ENCODE measurements at places on chromosomes 5 and 9.

DNA sequence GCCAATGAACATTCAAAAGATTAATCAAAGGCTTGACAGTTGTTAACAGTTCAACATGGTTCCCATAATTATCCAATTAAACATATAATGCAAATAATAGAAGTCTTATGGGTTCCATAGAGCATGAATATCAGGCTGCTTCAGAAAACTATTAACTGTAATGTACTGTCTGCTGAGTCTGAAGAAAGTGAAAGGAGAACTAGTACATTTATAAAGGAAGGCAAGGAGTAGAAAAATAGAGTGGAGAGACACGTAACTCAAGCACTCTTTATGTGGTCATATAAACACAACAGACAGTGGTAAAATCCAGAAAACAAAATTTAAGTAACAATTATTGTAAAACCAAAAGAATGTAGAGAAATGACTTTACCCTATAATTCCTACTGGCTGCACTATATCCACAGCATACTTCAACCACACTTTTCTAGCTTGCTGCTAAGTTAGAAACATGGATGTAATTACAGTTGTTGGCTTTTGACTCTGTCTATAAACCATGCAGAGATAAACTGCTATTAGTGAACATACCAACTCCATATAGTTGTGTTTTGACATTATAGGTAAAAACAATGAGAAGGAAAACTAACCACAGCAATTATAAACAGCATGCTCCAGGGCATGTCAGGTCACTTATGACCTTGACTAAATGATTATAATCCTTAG is 32.7 kb downstream of the NFIB start:
- no peak for DNase-seq

DNA sequence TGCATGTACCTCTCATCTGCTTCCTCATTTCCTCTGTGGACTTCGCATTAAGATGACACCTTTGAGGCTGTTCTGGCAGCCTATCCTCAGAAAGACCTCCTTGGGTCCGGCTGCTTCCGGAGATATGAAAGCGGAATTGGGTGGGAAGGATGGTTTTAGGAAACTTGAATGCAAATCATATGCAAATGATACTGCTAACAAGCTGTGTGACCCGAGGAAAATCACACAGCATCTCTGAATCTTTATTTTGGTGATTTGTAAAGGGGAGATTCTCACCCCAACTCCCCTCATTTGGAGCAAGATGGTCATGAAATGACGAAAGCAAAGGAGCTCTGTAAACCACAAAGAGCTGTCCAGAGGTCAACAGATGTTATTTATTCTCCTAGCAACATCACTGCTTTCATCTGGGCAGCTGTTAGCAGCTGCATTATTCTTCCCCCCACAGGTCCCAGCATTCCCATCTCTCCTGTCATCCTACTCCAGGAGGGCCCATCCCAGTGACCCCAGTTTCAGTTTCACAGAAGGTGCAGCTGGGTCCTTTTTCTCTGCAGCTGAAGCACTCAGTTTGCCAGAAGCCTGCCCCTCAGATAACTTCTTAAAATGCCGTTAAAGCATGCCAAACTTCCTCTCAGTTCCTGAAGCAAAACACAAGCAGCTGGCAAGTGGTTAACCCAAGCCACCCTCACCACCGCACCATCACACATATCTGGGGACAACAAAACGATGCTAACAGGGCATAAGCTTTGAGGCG is 269.5 kb downstream of the SEC61B start:
- no peak for DNase-seq

DNA sequence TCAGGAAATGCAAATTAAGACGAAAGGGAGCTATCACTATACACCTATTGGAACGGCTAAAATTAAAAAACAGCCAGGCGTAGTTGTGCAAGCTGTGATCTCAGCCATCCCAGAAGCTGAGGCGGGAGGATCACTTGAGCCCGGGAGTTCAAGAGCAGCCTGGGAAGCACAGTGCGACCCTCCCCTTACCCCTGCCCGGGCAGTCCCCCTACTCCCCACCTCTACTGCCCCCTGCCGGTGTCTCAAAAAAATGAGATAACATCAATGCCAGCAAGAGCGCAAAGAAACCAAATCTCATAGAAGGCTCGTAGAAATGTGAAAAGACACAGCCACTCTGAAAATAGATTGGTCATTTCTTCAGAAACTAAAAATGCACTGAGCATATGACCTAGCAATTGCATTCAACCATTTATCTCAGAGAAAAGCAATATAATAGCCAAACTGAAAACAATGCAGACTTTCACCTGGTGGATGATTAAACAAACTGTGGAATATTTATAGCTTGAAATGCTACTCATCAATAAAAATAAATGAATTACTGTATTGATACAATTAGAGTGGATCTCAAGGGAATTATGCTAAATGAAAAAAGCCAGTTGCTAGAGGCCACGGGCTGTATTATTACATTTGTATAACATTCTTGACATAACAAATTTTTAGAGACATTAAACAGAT is 20.6 kb downstream of the OR2V2 start:
- no peak for DNase-seq

DNA sequence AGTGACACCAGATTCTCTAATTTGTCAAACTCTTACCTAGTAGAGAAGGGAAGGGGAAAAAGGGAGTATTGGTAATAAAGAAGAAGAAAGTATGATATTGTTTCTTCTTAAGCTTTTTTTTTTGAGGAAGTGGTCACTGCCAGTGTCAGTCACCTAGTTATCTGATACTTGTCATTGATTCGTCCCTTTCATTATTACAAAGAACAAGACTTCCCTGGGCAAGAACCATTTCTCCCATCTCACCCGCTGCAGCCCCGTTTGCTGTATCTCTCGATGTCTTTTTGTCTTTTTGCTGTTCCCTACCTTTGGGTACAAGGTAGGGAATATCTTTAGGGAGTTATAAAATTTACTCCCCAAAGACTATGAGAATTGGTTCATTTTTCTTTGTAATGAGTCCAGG is 249.0 kb downstream of the ARHGAP26 start:
- DNase-seq, result no peak

Data from stimulated activated CD8-positive, alpha-beta memory T cell treated with anti-CD3 and anti-CD28 coated beads, Interleukin-7, amount 100 ng/mL, for 1 hour (primary cell).